ENCODE measurements at places on chromosomes 3 and 15. TPM values are rescaled to one million over a fixed set of nuclear protein-coding genes. Genes with fewer than 3 reads are reported as not detected.

DNA sequence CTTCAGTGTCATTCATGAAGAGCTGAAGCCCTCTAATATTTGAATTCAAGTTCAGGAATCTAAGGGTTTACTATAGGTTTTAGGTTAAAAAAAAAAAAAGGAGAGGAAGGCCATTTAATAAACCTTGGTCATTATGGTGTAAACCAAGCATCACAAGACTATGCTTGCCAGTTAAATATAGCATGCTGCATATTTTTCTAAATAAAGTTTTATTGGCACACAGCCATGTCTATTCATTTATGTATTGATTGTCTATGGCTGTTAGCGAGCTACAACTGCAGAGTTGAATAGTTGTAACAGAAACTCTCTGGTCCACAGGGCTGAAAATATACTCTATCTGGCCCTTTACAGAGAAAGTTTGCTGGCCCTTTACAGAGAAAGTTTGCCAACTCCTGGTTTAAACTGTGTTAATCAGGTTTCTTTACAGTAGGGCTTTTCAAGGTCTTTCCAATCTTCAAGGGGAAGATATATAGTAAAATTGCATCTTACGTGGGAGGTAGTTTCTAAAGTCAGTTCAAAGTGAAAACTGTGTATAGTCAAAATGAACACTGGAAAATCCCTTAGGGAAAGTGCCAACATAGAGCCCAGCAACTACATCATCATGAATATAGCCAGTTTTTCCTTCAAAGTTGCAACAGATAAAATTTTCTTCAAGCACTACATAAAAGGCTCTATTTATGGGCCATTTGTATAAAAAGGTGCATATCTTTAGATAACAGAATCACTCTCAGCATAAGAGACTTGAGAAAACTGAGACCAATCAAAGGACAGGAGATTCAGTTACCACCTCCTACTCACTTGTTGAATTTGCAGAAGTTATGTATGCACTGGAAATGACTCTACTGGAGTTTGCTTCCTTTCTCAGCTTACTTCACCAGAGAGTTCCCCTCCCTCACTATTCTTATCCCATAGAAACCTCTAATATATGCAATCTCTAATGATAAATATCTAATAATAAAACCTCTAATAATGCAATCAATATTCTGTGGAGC is 49.7 kb upstream of the FRMD4B start:
- peaks cover 19% of the 10 kb centered on the region for H3K4me1 ChIP-seq
- peaks cover 9% of the 10 kb centered on the region for H3K27me3 ChIP-seq
- DNase-seq: no peak
- no peaks in the 10 kb centered on the region for H3K36me3 ChIP-seq
- H3K4me3 ChIP-seq: no peak overlapping the region

- DNase-seq: no peak
- peak overlapping the region; percentile 9 for H3K27ac ChIP-seq
- H3K36me3 ChIP-seq: peaks cover 38% of the 10 kb centered on the region
- H3K4me3 ChIP-seq: no peak overlapping the region
- H3K27me3 ChIP-seq: no peaks in the 10 kb centered on the region
- H3K4me1 ChIP-seq: peaks cover 79% of the 10 kb centered on the region
These were observed 22.1 kb downstream of the SIAH2 start for GRCh38 chr3:150740733-150741496.

DNA sequence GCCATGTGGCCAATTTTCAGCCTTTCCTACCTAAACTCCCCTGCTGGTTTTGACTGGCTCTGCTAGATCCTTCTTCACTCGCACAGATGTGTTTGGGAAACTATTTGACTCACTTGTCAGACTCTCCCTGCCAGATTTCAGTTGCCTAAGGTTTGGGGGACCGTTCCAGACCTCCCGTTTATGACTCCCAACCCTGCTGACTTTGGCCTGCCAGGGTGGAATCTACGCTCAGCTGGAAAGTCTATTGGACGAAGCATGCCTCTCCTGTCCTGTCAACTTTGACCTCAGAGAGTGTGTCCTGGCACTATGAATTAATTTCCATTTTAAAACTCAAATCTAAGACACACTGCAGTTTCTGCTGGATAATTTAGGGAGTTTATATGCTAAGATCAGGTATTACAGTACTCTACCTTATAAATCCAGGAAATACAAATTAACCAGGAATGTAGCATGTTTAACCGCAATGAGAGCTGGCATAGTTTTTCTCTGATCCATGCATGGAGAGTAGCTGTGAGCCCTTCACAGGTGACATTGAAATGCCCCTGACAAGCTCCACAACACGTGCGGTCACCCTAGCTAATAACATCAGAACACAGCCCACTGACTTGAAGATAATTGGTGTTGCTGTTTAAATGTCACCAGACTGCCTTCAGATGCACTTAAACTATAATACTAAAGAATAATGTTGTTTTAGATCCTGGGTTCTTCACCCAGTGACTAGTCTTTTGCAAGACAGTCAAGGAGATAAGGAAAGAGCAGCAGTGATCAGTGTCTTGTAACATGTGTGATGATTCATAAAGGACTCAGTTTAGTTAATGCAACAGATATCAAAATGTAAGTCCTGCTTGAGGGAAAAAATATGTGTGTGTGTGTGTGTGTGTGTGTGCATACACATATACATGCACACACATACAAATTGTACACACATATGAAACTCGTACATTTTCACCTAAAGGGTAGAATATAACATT is 223.0 kb upstream of the MCTP2 start:
- H3K4me3 ChIP-seq: no peak overlapping the region
- no peaks in the 10 kb centered on the region for H3K36me3 ChIP-seq
- H3K4me1 ChIP-seq: peaks cover 3% of the 10 kb centered on the region
- peaks cover 9% of the 10 kb centered on the region for H3K27me3 ChIP-seq

The PIF1 gene
- total RNA-seq: 46.1 TPM

GRCh38 chr15:96792216-96792615 is 461.7 kb downstream of the NR2F2 start:
- H3K27me3 ChIP-seq: no peaks in the 10 kb centered on the region
- DNase-seq: no peak
- H3K27ac ChIP-seq: no peak overlapping the region
- H3K4me1 ChIP-seq: no peaks in the 10 kb centered on the region
- no peaks in the 10 kb centered on the region for H3K36me3 ChIP-seq
- H3K4me3 ChIP-seq: no peak overlapping the region

DNA sequence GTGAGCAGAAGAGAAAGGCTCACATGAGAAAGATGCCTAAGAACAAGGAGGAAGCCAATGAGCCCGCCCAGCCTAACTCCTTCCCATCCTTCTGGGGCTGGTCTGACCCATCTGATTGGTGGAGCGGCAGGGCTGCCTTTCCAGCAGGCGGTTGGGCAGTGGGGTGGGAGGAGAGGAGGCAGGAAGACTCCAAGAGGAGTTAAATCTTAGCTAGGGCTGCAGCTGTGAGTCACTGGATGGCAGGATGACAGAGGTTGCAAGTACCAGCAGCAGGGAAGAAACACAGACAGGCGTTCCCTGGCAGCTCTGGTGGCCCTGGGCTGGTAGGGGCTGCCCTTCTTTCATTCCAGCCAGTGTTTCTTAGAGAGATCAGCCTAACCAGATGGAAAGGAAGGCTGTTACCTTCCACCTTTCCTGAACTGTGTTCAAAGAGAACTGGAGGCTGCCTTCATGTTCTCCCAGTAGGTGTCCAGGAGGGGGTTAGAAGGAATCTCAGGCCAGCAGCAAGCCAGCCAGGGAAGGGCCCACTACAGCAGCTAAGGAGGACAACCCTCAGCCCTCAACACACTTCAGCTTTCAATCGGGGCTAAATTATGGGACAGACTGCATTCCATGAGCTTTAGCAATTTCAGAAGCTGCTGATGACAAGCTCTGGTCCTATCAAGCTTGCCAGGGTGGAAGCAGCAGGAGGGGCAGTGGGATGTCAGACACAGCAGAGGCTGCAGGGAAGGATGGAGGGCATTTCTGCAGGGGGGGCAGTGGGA is 50.3 kb downstream of the CHSY1 start:
- no peaks in the 10 kb centered on the region for H3K27me3 ChIP-seq
- H3K4me3 ChIP-seq: no peak overlapping the region
- DNase-seq: peak; percentile 36

DNA sequence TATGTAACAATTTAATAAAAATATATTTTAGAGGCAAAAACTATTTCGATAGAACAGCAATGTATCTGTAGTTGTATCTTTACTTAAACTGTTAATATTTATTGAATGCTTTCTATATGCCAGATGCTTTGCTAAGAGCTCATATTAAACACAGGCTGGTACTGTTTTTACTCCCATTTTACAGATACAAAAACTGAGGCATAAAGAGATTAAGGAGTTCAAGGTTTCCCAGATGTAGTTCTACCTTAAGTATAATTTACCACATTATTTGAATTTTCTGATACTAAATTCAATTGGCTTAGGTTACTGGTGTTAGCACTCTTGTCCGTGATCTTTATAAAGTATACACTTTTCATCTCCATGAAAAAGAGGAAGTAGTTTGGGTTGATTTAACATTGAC is 149.8 kb downstream of the ROBO2 start:
- H3K27ac ChIP-seq: no peak overlapping the region
- no peak for DNase-seq
- no peak overlapping the region for H3K4me3 ChIP-seq
- H3K4me1 ChIP-seq: no peaks in the 10 kb centered on the region

- H3K27me3 ChIP-seq: no peaks in the 10 kb centered on the region
- no peak overlapping the region for H3K4me3 ChIP-seq
- H3K27ac ChIP-seq: no peak overlapping the region
- no peak for DNase-seq
These were observed 26.5 kb downstream of the TSPAN3 start for GRCh38 chr15:77044228-77045042.

GRCh38 chr15:35491173-35491572 is 54.8 kb downstream of the DPH6 start:
- no peaks in the 10 kb centered on the region for H3K4me1 ChIP-seq
- DNase-seq: no peak
- no peaks in the 10 kb centered on the region for H3K27me3 ChIP-seq
- no peak overlapping the region for H3K4me3 ChIP-seq

The TTBK2 gene
- 14.6 TPM for total RNA-seq

The MAP1A gene
- 8.7 TPM for total RNA-seq

DNA sequence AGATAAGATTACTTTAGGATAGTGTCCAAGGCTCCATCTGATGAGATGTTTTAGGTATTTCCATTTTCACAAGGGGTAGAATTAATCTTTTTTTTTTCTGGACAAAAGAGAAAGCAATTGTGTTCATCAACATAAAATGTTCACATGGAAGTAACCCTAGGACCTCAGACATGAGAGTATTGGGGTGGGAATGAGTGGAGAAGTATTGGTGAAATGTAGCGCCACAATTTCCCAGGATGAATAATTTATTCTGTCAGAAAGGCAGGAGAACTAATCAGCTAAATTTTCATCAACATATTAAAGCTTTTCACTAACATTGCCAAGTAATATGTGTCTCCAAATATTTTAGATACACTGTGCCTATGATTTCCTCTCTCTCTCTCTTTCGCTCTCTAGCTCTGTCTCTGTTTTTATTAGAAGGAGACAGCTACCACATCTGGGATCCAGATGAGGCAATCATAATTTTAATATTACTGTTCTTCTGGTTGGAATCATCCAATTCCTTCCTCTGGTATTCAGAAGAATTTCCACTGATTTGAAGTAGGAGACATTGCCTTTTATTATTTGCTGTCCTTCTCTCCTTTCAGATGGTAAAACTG is 21.6 kb upstream of the ZNF280D start:
- no peak for DNase-seq
- no peak overlapping the region for H3K4me3 ChIP-seq
- H3K27ac ChIP-seq: no peak overlapping the region
- no peaks in the 10 kb centered on the region for H3K4me1 ChIP-seq
- no peaks in the 10 kb centered on the region for H3K36me3 ChIP-seq
- peaks cover 5% of the 10 kb centered on the region for H3K27me3 ChIP-seq

The GHSR gene
- not detected for total RNA-seq

The COL7A1 gene
- 1.4 TPM for total RNA-seq

The P4HTM gene
- total RNA-seq: 49.9 TPM

DNA sequence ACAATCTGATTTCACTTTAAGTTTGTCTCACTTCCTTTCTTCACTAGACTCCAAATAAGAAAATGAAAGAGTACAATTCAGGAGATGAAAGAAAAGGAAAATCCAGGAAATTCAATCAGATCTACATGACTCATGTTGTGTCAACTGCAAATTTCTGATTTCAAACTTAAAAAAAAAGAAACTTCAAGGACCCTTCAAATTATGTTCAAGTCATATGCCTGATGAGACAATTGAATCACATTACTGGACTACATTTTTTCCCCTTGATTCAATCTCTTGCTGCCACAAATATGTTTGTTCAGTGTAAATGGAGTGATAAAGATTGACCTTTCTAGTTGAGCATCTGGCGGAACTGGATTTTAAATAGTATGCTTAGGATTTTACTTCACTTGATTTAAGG is 37.4 kb downstream of the FRMD5 start:
- no peak overlapping the region for H3K4me3 ChIP-seq
- H3K36me3 ChIP-seq: no peaks in the 10 kb centered on the region
- H3K4me1 ChIP-seq: no peaks in the 10 kb centered on the region
- H3K27me3 ChIP-seq: peaks cover 25% of the 10 kb centered on the region
- no peak overlapping the region for H3K27ac ChIP-seq

The SLITRK3 gene
- not detected for total RNA-seq

DNA sequence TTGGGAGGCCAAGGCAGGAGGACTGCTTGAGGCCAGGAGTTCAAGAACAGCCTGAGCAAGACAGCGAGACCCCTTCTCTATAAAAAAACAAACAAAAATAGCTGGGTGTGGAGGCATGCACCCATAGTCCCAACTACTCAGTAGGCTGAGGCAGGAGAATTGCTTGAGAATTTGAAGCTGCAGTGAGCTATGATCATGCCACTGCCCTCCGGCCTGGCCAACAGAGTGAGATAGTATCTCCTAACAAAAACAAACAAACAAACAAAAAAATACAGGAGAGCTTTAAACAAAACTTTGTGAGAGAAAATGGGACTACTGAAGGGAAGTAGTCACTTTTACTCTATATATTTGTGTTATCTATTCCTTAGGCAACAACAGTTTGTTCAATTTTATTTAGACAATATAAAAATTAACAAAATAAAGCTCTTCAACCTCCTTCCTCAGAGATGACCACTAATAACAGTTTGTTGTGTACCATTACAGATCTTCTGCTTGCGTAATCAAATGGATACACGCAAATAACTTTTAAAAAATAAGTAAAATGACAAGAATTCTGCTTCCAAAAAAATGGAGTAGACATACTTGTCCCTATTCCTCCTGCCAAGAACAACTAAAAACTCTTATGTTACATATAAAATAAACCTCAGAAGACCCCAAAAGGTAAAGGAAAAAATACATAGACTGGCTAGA is 17.4 kb downstream of the PHC3 start:
- peaks cover 29% of the 10 kb centered on the region for H3K4me1 ChIP-seq
- no peak for DNase-seq
- H3K4me3 ChIP-seq: no peak overlapping the region
- H3K27me3 ChIP-seq: no peaks in the 10 kb centered on the region

GRCh38 chr3:127263586-127264231 is 24.1 kb downstream of the PRR20G start:
- no peak overlapping the region for H3K4me3 ChIP-seq
- H3K27ac ChIP-seq: no peak overlapping the region
- H3K36me3 ChIP-seq: no peaks in the 10 kb centered on the region
- no peak for DNase-seq
- peaks cover 2% of the 10 kb centered on the region for H3K27me3 ChIP-seq

Measured in activated CD4-positive, alpha-beta memory T cell treated with anti-CD3 and anti-CD28 coated beads, Interleukin-2, amount 10 ng/mL, durations not matched to agents 7 days and 5 days (primary cell).